Fibroblast of gingiva (primary cell): ENCODE measurements at places on chromosomes 7 and 10.

- no peak for DNase-seq
These were observed 68.0 kb downstream of the ITIH5 start for GRCh38 chr10:7598771-7599170.

DNA sequence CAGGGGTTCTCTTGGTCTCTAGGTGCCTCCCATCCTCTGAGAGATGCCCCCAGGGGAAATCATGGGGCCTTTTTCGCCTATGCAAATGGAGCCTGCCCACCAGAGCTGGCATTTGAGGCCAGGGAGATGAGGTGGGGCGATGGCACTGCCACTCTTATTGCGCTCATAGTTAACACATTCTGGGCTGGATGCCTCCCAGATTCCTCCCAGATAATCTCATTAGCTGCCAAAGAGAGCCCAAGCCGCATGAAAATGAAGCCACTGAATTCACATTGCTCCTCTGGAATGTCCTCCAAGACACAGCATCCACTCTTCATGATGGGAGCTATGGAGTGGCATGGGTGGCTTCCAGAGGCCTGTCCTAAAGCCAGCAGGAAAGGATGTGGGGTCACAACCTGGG, 61.0 kb downstream of the GOLGA7B start:
- DNase-seq: no peak

DNA sequence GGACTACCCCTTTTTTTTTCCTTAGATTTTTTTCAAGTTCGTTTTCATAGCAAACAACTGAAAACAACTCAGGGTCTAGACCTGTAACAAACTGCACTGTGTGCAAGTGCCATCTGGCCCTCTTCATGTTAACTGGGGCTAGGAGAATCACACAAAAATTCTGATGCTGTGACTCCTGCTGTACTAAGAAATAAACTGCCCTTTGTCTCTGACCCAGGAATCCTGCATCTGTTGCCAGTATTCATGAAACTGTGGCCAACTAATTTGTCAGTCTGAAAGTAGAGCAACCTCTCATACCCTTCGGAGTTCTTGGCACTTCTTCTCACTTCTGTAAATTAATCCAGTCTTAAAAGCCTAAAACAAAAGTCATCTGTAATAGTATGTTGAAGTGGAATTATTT, 218.4 kb upstream of the PCDH15 start:
- DNase-seq: no peak

DNA sequence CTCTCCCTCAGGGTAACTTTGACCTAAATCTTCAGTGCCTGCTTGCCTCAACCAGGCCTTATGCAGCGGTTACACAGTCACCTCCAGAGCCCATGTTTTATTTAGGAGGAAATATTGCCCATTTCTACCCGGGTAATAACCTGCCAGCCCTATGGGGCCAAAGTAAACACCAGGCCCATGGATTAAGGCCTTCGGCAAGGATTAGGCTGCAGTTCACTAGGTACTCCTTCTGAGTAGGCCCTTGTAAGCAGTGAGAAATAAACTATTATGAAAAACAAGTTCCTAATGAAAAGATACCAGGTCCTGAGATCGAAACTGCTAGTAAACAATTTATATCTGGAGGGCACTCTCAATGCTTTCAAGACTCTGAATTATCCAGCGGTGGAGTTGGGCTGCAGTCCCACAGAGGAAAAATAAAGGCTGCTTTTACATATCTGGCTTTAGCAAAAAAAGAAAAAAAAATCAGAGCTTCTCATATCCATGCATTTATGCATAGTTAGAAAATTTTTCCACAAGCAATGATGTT, 3.7 kb upstream of the HOXA10 start:
- no peak for DNase-seq

GRCh38 chr10:73773152-73773879, 8.5 kb upstream of the CHCHD1 start:
- DNase-seq: no peak

DNA sequence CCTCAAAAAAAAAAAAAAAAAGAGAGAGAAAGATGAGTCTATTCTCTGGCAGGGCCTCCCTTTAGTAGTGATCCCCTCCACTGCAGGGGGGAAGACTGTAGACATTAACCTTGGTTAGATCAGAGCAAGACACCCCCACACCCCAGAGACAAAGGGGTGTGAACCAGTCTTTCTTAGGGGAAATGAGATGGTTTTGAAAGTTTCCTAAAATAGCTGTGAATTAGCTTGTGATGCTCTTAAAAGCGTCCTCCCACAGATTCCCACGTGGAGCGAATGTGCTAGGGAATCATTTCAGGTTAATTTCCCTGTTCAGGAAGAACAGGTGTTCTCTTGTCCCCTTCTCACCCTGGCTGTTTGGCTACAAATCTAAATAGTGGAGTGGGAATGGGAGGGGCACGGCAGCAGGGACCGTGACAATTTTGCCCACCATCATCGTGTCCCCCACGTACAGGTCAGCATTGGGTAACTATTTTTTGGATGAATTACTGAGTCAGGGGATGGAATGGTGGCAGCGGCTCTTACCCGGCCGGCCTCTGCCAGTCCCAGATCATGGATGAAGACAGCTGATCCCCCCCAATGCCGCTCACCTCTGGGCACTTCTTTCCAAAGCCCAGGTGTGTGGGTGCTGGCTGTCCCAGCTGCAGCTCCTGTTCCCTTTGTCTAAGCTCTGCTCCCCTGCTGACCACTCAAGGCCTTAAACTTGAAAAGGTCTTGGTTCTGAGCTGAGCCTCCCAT, 152.9 kb downstream of the CCDC3 start:
- DNase-seq: no peak

GRCh38 chr10:89332123-89332633, 4.4 kb downstream of the IFIT3 start:
- DNase-seq: peak; percentile 60

DNA sequence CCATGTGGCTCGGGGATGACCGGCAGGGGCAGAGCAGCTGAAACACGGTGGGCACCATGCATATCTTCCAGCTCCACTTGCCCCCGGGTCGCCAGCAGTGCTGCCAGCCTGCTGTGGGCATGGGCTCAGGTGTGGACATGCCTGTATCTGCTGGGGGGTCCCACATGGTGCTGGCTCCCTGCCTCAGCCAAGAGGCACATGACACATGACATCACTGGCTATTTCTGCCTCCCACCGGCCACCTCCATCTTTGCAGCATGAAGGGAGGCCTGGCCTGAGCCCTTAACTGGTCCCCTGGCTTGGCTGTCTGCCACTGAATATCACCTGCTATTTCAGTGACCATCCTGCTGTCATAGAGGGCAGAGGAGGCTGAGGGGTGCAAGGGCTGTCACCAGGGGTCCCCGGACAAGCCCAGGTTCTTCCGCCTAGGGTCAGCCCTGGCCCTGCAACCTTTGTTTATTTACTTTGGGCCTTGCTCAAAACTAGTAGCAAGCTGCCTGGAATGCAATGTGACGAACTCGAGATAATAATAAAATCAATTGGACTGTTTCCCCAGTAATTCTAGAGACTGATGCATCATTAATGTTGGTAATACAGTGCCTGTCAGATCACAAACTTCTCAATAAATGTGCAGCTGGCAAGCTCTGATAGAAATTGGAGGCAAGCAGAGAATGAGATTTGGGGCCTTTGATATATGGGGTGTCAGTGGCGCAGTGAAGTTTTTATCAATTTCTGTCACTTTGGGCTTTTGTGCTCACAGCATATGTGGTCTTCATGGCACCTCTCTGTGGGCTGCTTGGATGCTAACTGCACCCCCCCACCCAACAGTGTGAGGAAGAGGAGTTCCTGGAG, 28.5 kb downstream of the ZMIZ1 start:
- DNase-seq: peak; percentile 24

GRCh38 chr7:88647825-88648224, 111.7 kb upstream of the ZNF804B start:
- DNase-seq: no peak

GRCh38 chr7:38385682-38386081, 112.2 kb upstream of the TARP start:
- no peak for DNase-seq

DNA sequence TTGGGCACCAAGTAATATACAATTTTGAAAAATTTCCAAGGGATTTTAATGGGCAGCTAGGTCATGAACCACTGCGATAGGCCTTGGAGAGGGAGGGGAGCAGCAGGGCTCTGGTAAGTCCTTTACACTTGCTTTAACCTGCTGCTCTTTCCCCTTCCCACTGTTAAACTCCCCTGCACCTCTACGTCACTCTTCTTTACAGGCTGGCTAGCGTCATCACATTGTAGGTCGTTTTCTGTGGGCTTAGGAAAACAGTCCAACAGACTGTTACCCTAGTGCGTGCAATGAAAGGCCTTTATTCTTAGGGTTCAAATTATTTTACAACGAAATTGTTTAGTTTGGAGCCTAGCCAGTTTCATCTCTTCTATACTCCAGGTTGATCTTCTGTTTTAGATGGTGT, 235.7 kb downstream of the AUTS2 start:
- DNase-seq: no peak

- DNase-seq: no peak
These were observed 115.8 kb upstream of the TCERG1L start for GRCh38 chr10:131427281-131427680.
